ENCODE measurements at places on chromosomes 5 and 9.
A peak's percentile ranks its signal among the peaks of the same experiment; 100 is the strongest.

DNA sequence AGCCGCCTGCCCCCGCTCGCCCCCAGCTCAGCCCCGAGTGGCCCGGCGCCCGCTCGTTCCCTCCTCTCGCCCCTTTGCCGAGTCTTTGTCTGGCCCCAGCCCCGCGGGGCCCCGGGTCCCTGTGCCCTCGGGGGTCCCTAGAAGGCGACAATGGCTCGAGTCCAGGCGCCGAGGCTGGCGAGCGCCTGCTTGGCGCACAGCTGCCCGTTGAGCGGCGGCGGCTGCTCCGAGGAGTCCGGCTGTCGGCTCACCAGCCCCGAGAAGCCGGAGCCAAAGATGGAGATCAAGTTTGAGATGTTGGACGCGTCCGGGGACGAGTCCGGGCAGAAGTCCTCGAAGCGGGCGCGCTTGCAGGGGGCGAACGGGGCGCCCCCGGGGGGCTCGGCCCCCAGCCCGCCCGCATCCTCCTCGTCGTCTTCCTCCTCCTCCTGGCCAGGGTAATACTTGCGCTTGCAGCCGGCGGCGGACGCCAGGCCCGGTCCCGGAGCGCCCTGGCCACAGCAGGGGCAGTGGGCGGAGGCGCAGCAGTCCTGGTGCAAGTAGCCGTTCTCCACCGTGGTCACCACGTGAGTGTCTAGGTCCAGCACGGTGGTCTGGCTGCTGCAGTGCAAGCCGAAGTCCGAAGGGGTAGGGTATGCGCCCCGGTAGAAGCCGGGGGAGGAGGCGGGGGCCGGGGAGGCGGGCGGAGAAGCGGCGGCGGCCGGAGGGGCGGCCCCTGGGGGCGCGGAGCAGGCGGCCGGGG is 1.2 kb downstream of the IER5L start:
- peak; percentile 26 for DNase-seq

- no peak for DNase-seq
These were observed 11.5 kb upstream of the CLIC3 start for GRCh38 chr9:137007816-137008270.

DNA sequence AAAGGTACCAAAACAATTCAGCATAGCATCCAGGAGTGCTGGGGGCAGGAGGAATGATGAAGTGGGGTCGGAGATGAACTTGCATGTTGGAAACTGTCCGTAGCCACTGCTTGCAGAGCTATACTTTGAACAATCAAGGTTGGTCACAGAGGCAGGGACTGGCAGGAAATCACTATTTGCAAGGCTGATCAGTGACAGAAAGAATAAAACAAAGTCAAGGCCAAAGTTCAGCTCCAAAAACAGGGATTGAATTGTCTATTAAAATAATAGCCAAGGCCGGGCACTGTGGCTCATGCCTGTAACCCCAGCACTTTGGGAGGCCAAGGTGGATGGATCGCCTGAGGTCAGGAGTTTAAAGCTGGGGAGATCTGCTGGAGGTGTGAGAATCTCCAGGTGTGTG is 18.7 kb upstream of the SPRY4 start:
- no peak for DNase-seq

- peak; percentile 96 for DNase-seq
These were observed 226.6 kb downstream of the SNX18 start for GRCh38 chr5:54743997-54744788.

GRCh38 chr5:137136991-137137632 is 362.0 kb downstream of the SPOCK1 start:
- DNase-seq: no peak

- DNase-seq: no peak
These were observed 204.5 kb downstream of the PLK2 start for GRCh38 chr5:58255386-58255785.

GRCh38 chr5:31626156-31626555 is 12.8 kb upstream of the PDZD2 start:
- no peak for DNase-seq

- no peak for DNase-seq
These were observed 61.8 kb downstream of the NR6A1 start for GRCh38 chr9:124709292-124709690.

- DNase-seq: no peak
These were observed 1.2 kb downstream of the PPARGC1B start for GRCh38 chr5:149731332-149731616.

DNA sequence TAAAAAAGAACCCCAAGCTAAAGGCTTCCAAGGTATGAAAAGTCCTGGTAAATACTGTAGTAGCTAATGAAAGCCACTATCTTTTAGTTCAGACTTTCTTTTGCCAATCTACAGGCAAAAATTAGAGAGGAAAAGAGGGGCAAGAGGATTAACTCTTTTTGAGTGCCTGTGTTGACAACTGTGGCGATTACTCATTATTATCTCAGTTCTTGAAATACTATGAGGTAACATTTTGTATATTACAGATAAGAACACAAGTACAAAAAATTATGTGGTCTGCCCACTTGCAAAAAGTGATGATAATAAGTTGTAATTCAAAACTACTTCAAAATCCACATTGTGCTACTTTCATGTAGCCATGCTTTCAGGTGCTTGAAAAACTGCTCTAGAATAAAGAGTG is 144.0 kb downstream of the DTWD2 start:
- no peak for DNase-seq

- peak; percentile 84 for DNase-seq
These were observed 137.2 kb downstream of the C9orf50 start for GRCh38 chr9:129483415-129484351.

- peak; percentile 6 for DNase-seq
These were observed 270.7 kb upstream of the WWC1 start for GRCh38 chr5:168020542-168021294.

DNA sequence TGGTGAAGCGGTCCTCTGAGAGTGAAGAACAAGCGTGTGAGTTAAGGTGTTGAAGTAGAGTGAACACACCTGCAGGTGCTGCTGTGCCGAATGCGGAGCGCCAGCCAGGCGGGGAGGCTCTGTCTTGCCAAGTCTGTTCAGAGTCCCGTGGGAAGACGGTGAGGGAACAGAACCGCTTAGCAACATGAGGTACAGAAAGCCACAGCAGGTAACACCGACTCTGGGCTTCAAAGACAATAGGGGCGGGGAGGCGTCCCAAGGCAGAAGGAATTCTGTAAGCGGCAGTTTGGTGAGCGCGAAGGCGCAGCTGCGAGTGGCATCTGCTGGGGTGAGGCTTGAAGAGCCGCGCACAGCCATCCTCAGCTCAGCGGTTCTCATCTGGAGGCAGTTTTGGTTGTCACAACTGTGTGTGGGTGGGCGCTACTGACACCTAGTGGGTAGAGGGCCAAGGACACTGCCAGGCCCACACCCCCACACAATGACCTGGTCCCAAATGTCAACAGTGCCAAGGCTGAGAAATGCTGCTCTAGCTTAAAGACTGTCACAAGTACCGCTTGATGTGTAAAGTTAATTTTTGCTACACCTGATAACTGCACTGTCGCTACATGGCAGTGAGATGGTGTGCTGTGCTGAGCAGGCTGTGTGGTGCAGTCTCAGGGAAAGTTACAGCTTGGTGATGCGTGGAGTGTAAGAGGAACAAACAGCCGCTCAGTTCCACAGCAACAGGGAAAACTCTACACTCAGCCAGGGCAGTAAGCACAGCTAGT is 67.4 kb upstream of the TBC1D9B start:
- DNase-seq: no peak

DNA sequence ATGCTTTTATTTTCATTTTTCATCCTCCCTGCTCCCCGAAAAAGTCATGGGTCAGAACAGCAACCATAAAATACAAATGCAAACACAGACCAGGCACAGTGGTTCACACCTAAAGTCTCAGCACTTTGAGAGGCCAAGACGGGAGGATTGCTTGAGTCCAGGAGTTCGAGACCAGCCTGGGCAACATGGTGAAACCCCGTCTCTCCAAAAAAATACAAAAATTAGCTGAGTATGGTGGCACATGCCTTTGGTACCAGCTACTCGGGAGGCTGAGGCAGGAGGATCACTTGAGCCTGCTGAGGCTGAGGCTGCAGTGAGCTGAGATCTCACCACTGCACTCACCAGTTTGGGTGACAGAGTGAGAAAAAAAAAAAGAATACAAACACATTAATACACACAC is 60.3 kb downstream of the ARHGEF37 start:
- DNase-seq: no peak

GRCh38 chr5:150082889-150083288 is 3.5 kb downstream of the CSF1R start:
- no peak for DNase-seq

DNA sequence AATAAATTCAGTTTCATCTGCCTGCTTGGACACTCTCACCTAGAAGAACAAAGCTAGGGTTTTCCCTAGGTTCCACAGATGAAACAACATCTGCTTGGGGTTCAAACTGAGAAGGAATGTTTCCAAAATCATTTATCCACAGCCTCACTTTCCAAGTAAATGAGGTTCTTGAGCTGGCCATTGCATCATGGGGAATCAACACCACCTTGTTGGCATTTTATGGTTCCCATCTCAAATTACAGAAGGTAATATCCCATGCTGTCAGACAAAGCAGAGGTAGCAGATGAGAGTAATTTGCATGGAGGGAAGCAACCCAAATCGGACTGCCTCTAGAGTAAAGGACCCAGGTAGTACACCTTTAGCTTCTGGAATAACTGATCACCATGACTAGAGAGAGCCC is 10.5 kb upstream of the NR4A3 start:
- no peak for DNase-seq

DNA sequence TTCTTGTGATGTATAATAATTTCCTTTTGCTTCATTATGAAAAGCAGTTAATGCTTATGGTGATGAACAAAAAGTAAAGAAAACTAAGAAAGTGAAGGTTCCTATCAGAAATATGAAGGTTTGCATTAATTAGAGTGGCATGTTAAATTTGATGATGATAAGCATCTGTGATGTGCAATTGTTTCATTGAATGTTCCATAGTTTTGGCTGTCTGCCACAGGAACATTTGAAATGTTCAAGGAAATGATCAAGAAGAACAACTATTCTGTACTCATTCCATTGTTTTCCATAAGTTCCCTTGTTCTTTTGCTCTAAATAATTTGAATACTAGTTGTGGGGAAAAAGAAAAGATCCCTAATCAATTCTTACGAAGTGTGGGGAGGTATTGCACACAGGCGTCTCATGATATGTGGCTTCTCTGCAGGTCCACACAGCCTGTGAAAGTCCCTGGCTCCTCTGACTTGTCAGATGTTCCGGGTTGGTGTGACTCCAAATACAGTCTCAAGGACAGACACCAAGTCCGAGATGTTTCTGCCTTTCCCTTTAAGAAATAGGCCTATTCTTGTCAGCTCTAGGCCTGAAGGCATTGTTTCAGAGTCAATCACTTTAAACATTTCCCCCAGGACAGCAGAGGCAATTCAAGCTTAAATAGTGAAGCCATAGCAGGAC is 152.6 kb upstream of the MAST4 start:
- no peak for DNase-seq

DNA sequence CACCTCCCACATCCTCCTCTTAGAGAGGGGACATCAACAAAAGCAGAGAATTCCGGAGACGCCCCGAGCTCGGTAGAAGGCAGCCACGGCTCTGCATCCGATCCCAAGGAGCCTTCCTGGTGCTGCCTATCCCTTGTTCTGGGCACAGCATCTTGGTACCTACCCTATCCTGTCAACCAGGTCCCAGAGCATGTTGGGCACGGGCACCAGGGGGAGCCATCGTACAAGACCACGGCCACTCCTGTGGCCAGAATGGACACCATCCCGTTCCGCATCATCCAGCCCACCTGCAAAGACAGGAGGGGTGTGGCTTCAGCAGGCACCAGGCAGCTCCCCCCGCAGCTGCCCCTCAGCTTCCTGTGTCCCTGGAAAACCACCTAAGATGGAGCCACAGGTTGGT is 62.7 kb upstream of the ZNF354A start:
- no peak for DNase-seq

DNA sequence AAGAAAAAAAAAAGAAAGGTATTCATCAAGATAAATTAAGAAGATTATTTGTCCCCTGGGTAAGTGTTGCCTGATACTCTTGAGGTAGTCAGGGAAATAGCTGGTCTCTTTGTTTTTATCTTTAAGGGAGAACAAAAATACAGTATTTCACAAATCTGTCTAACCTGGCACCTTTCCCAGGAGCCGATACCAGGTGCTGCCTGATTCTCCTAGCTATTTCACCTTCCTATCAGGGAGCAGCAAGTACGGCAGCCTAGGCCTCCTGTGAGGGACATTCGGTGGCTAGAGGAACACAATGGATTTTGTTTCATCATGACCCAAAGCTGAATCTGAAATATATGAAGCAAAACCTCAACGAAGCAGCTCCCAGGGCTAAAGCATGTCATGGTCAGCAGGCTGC is 86.0 kb downstream of the TARS1 start:
- DNase-seq: no peak

DNA sequence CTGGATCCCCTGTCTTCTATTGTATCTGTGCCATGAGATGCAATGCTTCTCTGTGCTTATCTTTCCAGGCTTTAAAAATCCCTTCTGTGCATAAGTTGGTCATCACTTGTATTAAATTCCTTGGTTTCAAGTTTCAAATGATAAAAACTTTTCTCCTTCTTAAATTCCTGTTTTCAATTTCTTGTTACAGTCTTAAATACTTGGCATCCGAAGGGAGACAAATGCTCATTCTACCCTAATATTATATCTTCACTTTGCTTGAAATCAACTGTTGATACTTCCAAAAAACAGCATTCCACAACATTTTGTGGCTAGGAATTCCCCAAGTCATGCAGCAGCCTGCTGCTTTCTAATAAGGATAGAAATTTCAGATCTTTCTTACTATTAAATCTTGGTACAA is 413.2 kb upstream of the ACTBL2 start:
- no peak for DNase-seq

DNA sequence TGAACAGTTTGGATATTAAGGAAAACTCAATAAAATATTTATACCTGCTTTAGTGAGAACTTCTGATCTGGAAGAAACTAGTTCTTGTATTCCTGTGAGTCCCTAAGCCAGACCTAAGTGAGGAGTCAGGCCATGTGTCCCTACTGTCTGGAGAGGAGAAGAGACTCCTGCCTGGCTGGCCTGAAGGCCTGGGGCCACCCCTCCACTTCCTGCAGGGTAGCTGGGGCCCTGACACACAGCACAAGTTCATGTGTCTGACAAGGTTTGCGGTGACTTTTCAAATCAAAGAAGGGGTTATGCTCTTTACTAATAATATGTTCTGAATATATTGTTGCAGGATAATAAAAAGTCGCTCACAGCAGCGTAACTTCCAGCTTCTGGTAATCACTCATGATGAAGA is 16.1 kb upstream of the IL13 start:
- DNase-seq: no peak

DNA sequence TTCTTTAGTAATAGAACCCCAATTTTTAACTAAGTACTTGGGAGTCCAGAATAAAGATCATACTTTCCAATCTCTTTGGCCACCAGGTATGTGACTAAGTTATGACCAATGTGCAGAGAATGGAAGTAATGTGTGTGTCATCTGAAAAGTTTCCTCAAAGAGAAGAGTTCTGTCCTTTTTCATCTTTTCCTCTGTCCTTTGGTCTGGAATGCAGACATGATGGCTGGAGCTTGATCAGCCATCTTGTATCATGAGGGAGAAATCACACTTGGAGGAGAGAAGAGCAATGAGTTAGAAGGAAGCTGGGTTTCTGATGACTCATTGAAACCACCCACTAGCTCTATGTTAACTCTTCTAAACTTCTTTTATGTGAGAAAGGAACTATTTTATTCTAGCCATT is 5.5 kb upstream of the CPEB4 start:
- peak; percentile 23 for DNase-seq
